ENCODE measurements at places on chromosomes 3 and 15.

DNA sequence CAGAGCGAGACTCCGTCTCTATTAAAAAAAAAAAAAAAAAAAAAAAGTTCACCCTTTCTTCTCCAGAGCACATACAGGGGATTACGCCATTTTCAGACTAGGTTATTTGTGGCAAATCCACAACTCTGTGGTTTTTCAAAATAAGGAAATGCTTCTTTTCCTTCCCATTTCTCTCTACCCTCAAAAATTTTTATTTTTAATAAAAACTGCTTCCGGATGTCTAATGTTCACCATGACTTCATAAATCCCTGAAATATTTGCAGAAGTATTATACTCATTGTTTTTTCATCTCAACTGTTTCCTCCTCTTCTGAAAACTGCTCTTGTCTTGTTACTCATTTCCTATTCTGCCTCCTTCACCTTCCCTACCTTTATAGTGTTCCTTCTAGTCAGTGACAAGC, 45.0 kb upstream of the SLC12A8 start:
- no peak for DNase-seq

DNA sequence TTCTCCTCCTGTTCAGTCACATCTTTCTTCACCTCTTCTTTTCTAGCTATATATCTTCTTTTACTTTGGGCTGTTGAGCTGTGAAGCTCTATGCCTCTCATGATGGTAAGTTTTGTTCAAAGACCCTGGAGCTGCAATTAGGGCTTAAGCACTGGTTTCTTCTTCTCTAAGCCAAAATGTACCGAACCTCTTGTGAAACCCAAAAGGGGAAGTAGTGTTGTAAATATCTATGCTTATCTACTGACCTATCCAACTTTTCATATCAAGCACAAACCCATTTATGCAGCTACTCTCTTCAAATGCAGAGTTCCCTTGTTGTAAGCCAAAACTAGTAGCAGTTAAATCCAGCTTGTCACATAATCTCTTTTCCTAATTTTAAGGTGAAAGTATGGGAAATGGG, 123.6 kb upstream of the CD96 start:
- no peak for DNase-seq

DNA sequence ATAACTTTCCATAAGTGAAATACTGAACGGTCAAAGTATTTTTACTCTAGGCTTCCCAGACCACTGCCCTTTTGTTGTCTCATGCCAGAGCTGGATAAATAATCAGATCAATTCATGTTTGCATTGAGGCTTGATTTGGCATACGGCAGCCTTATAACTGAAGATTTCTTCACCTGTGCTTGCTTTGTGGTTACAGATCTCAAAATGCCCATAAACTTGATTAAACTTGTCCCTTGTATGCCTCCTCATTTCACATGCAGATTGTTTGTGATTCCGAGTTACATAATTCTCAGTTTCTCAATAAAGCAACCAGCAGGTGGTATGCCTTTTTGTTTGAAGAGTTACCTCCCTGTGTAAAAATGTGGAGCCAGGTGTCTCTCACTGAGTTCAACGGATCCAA, 211.4 kb upstream of the LRIG1 start:
- DNase-seq, result no peak

GRCh38 chr3:161035711-161036110, 69.4 kb downstream of the B3GALNT1 start:
- no peak for DNase-seq

- no peak for DNase-seq
Measured at GRCh38 chr3:171396048-171396447, 64.2 kb downstream of the TNIK start.

- DNase-seq, result no peak
Measured at GRCh38 chr3:48595526-48596121, 495 bp upstream of the COL7A1 start.

GRCh38 chr3:99933971-99934750, 116.5 kb downstream of the CMSS1 start:
- no peak for DNase-seq

DNA sequence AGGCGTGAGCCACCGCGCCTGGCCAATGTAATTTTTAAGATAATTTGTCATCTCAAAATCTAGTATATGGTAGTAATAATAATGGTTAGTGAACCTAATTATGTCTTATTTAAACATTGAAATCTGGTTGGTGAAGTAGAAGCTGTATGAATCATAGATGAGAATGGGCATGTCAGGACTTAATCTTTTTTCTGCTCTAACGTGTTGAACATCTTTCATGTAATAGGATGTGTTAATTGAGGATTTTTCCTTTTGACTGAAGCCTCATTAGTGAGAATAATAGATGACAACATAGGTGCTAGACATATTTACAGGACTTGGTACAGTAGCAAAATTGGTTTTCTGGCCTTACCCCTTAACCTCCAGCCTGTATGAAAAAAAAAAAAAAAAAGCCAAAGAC, 835.6 kb downstream of the IGSF11 start:
- no peak for DNase-seq

DNA sequence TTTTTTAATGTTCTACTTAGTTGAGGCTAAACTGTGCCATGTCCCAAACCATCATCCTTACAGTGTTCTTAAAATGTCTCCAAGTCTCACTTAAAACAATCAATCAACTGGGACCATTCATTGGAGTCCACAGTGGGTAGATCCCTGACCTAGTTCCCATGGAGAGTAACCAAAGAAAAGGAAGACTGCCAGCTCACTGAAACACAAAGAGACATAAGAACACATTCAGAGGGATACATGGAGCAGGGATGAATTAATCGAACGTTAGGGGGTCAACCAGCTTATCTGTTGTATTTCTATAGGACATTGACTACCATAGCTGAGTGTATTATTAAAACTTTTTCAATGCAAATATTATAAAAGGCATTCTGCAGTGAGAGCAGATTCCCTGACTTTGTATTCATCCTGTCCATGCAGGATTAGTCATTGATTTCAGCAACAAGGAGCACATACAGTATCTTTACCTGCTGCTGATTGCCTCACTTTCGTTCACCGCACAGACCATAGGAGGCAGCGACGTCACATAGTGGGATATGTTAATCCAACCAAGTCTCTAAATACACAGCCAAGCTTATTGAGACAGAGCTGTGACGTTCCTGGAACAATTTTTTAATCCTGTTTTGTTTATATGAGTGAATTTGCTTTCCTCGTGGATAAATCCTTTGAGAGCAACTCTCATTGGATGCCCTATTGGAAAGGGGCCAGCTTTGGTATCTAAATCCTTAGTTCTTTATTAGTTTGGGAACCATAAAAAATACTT, 364.9 kb upstream of the RBMS3 start:
- no peak for DNase-seq

DNA sequence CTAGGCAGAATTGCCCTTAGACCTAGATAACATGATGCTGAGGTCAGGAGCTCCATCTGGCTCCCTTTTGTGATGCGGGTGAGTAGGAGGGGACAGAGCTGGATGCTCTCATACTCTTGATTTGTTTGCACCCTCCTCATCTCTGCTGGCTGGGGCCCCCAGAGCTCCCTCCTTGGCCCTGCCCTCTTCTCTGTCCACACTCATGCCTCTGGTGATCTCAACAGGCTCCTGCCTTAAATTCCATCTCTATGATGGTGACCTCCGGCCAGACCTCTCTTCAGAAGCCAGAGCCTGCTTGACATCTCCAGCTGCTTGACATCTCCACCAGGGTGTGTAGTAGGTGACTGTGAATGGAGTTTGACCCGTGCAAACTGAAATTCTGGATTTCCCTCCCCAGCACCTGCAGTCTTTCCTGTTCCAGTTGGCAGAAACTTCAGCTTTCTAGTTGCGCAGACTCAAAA, 4.3 kb upstream of the FGD5 start:
- DNase-seq, result no peak

GRCh38 chr3:98581474-98581873, 11.9 kb downstream of the CPOX start:
- no peak for DNase-seq

DNA sequence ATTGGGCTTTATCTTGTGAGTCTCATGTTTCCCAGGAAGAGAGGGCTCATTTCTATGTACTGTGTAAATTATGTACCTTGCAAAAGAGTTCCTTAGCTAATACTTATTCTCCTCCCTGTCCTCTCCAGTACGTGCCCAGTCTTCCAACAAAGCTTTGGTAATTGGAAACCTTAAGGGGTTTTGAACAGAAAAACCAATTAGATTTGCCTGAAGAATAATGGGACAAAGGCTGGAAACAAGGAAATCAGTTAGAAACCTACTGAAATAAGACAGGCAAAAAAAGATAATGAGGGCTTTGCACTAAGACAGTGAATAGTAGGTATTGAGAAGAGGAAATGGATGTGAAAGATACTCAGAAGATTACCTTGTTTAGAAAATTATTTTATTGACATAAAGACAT, 82.5 kb downstream of the SPRED1 start:
- no peak for DNase-seq

DNA sequence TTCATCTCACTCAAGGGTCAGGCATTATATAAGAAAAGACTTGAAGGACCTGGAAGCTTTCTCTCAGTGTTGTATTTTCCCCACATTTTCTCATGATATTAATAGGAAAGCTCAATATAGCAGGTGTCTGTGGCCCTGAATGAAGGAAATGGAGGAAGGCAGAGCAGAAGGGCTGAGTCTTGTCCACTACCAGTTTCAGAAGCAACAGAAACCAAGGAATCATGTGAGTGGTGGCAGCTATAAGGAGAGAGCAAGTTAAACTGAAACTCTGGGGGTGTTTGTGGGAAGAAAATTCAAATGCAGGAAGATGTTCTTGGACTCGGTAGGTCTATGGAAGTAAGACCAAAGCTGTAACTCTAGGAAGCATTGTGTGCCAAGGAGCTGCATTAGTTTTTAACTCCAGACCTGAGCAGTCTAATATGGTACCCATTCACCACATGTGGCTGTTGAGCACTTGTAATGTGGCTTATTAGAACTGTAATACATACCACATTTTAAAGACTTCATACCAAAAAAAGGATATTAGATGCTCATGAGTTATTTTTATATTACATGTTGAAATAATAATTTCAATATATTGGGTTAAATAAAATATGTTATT, 278.8 kb upstream of the GADL1 start:
- no peak for DNase-seq

- DNase-seq, result peak; percentile 15
Measured at GRCh38 chr15:49288391-49288790, 118.3 kb downstream of the GALK2 start.

GRCh38 chr3:48686538-48687219, 964 bp upstream of the NCKIPSD start:
- DNase-seq, result no peak

DNA sequence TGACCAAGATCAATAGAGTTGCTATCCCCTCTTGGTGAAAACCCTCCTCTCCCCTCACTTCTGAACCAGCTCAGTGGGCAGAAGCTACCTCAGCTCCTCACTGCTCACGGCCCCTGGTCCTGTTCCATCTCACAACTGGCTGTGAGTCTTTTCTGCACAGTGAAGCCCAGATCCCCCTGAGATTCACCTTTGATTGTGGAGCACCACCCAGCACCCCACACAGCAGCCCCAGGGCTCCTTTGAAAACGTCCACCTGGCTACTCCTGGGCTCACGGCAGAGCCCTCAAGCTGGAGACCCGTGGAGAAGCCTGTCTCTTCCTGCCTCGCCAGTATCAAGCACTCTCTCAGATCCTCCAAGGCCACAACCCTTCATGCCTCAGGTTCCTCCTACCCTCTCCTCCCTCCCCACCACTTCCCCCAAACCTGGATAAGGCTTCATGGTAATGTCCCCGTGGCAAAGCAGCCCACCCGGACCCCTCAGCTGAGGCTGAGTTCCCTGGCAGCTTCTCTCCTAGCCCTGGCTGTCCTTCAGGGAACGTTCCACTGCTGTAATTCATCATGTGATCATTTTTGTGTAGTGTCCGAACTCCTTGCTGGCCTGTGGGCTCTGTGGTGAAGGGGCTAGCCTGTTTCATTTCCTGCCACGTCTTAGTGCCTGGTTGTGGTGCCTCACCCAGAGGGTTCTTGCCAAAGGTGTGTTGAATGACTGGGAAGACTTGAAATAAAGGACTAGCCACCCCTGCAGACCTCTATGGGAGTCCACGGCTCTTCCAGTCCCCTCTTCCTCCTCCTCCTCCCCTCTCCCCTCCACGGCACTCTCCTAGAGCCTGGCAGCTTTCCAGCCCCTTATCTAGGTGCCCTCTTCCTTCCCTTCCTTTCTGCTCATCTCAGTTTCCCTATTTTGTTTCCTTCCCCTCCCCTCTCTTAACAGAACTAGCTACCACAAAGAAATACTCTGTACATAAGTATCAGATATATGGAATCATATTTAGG, 44.5 kb downstream of the KY start:
- no peak for DNase-seq

DNA sequence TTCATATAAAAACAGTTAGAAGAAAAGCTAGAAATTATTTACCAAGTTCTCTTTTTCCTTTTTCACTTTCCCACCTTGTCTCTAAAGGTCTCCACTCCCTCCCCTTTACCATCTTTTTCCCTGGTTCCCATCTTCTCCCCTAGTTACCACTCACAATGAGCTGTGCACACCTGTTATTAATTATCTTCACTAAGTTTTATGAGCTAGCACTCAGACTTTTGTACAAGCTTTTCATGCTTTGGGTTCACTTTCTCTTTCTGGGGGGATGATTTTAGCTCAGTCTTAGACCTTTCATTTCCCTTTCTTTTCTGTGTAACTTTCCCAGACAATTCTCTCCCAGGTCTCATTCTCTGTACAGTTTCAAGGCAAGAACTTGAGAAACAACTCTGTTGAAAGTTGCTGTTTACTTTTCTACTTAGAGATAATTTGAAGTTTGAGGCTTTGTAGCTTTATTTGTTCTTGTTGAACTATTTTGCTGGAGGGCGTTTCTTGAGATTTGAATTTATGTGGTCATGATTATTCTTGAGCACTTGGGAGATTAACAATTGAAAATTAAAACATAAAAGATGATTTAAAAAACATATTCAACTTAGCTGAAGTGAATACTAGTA, 24.0 kb upstream of the AADAC start:
- no peak for DNase-seq

DNA sequence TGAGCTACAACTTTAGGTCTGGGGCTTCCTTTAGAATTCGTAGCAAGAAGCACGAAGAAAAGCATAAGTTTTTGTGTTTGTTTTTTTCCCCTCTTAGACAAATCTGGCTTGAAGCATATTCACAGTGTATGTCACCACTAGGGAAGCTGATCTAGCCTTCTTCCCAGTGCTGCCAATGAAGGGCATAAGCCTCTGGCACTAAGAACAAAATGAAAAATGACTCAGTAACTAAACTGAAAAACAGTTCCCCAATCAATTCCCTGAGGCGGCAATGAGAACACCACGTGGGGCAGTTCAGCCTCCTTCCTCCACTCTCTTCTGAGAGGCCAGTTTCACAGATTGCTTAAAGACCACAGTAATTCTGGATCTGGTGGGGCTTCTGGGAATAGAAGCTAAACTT, 338.1 kb downstream of the GAP43 start:
- peak; percentile 96 for DNase-seq

DNA sequence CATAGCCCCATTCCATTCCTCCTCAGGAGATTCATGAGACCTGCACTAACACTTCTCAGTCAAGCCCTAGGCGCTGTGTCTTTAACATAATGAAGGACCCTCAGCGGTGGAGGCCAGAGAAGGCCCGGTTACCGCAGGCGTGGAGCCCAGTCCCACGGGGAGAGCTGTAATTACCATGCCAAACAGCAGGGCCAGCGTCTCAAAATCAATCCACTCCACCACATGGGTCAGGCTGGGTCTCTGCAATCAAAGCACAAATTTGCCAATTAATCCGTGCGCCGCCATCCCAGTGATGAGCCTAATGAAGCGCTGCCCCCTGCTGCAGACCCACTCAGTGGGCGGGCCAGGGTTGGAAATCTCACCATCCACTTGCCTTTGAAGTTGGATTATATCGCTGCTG, 109.7 kb downstream of the OCA2 start:
- DNase-seq, result no peak

GRCh38 chr15:29528276-29528675, 258.7 kb upstream of the NSMCE3 start:
- DNase-seq, result no peak

- DNase-seq, result no peak
Measured at GRCh38 chr3:31321620-31322019, 211.1 kb upstream of the STT3B start.

Data from NCI-H446 treated with DMSO at 0.1 percent for 48 hours (cell line).